ENCODE measurements at places on chromosomes 4 and X.

DNA sequence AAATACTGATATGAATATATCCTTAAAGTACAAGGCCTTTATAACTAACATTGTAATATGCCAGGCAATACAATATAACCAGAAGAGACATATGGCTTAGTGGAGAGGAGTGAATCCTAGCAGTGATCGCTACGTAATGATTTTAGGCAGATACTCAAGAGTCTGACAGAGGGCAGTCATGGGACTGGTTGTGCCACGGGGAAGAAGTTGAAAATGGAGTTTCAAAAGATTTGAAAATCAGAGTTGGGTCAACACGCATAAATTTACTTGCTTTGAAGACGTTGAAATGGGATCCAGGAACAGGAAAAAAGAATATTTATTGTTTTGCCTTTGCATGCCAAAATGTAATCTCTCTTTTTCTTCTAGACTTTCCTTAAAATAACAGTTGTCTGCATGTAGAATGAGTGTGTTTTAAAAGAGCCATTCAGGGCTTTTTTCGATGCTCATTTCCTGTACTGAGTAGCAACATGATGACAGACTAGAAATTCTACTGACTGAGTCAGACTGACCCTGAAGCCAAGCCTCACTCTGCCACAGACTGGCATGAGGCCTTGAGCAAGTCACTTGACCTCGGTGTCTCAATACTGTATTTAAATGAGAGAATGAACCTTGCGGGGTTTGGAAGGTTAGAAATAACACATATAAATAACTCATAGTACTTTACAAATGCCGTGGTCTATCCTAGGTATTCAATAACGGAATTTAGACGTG is 8.1 kb upstream of the SMS start:
- DNase-seq: peak; percentile 51

- DNase-seq: no peak
These were observed 42.5 kb upstream of the KCNIP4 start for GRCh38 chr4:21991050-21991449.

- no peak for DNase-seq
These were observed 27.1 kb upstream of the HGFAC start for GRCh38 chr4:3414421-3415279.

GRCh38 chr4:129738175-129738574 is 642.2 kb downstream of the C4orf33 start:
- DNase-seq: no peak

DNA sequence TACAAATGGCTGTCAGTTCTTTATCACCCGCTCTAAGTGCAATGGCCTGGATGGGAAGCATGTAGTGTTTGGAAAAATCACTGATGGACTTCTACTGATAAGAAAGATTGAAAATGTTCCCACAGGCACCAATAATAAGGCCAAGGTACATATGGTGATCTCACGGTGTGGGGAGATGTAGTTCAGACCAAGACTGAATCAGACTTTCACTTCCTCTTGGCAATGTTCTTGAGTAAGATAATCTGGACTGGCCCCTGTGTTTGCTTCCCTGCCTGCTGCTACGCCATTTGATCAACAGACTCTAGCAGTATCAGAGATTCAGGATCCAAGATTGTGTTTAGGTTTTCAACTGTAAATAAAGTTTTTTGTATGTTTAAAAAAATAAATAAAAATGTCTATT is 682.2 kb upstream of the AMOT start:
- DNase-seq: no peak

DNA sequence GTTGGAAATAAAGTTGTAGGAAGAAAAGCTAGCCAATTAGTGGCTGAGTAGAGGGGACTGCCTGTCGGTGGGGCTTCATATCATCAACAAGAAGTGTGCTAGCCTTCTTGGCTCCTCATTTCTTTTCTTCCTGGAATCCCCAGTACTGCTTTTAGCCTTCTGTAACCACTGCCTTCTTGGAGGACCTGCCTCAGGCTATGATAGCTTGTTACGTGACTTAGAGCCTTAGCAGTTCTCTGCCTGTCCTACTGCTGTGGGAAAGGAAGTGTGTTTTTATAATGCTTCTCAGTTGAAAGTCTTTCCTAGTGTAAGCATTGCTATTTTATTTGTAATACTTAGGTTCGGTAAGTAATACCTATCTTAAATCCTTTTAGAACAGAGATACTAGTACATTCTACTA is 61.9 kb downstream of the LARP1B start:
- no peak for DNase-seq

DNA sequence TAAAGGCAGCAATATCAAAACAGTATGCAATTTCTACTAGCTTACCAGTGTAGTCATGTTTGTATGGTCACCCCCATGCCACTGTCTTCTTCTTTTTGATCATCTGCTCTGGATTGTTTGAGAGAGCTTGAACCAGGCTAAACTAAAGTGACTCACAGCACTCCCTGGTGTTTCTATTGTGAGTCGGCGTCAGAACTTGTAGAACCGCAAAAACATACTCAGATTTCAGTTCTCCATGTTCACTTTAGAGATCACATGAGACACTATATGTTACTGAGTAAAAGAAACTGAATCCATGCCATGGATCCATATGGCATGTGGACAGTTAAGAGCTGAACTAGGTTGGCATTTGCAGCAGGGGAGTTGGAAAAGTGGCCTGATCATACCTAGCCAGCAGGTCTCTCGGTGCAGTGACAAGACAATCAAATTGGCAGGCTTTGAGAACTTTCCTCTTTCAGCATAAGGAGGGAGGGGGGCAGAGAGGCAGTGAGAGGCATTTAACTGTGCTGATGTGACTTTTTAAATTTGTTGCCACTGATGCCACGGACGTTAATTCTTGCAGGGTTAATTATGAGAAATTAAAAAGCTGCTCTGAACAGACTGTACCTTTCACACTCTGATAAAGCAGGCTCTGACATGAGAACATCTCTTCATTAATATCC is 88.4 kb downstream of the AFF2 start:
- no peak for DNase-seq

DNA sequence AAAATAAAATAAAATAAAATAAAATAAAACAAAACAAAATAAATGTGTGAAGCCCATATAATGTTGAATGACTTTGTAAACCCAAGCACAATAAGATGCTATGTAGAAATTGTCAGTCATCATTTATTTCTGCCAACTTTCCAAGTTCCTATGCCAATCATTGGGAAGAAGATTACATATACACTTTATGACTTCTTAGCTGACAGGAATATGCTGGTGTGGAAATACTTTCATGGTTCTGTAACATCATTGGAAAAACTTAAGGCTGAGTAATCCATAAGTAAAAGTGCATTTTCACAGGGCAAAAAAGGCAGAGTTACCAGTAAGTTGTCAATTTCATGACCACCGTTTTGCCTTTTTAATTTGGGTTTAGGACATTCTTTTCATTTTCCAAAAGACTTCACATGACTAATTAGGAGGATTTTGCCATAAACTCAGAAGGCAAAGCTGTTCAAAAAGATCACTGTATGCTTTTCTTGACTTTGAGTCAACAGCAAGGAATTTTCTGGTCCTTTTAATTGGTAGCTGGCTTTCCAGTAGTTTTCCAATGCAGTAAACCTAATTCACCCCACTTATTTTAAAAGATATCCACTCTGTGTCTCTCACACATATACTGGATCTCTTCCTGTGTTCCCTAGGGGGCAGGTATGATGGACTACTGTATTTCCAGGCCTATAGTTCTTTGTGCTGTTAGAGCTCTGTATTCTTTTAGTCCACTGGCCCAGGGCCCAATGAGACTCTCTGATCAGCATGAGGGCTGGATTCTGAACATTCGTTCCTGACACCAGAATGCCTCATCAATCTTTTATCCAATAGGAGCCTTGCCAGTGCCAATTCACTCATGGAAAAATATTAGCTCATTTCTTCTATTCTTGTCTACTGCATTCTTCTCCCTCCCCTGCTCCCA is 26.2 kb upstream of the SCRG1 start:
- peak; percentile 69 for DNase-seq

DNA sequence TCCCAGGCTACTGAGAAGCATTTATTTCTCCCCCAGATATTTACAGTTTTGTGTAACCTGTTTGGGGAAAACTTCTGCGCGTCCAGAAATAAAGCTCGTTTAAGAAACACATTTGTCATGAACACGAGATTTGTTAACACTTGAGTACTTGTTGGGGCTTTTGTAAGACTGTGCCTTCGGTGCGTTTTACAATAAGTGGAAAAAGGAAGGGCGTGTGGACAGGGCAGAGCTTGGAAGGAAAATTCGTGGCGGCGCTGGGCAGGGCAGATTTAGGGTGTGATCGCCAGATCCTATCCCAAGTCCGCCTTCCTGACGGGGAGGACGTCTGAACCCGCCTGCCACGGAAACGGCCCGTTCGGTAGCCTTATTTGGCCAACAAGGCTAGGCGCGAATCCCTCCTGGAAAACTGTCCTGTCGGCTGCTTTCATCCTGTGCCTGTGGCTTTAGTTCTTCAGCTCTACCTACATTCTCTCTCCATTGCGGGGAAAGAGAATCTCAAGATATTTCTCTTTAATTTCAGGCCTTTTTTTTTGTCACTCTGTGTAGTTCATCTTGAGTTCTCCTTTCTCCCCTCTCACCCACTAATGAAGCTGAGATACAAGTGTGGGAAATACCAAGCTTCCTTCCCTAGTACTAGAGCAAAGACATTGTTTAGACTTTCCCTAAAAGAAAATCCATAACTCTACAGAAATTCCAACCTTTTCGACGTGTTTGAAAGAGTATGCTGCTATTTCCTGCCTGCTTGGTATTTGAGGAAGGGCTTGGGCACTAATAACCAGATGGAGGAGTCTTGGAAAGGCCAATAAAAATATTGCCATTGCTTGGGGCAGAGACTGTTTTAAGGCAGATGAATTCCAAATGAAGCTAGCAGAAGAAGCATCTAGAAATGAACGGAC is 982 bp downstream of the PDLIM5 start:
- peak; percentile 35 for DNase-seq

GRCh38 chr4:124090021-124090420 is 622.5 kb downstream of the ANKRD50 start:
- no peak for DNase-seq

- DNase-seq: no peak
These were observed 148.0 kb upstream of the NPY2R start for GRCh38 chr4:155060419-155060818.

DNA sequence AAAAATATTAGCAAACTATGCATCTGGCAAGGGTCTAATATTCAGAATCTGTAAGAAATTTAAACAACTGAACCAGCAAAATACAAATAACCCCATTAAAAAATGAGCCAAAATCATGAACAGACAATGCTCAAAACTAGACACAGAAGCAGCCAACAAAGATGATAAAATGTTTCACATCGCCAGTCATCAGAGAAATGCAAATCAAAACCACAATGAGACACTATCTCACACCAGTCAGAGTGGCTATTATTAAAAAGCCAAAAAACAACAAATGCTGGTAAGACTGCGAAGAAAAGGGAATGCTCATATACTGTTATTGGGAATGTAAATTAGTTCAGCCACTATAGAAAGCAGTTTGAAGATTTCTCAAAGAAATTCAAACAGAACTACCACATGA is 201.3 kb upstream of the CPEB2 start:
- no peak for DNase-seq

GRCh38 chr4:107913283-107913899 is 18.0 kb upstream of the CYP2U1 start:
- peak; percentile 16 for DNase-seq

DNA sequence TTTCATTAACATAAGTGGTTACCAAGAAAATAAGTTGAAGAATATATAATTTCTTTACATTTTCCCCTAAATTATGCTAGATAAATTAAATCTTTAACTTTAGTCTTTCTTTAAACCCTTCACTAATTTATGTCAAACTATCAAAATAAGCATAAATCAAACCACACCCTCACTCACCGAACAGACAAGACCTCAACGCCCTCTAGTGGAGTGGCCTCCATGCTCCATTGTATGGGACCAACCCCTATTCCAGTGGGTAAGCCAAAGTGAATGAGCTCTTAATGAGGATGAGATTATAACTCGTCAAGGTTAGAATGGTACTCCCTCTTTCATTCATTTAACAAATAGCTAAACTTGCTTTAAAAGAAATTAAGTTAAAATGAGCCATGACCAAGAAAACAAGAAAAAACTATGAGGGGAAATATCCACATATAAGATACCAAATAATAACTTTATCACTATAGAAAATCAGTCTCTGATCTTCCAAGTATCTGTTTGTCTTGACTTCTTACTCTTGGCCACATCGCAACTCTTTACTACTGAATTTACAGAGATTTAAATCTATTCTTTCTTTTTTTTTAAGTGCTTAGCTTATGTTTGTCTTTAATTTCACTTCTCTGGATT is 15.6 kb upstream of the BBS12 start:
- DNase-seq: no peak

GRCh38 chrX:68421636-68422035 is 11.7 kb downstream of the OPHN1 start:
- no peak for DNase-seq

DNA sequence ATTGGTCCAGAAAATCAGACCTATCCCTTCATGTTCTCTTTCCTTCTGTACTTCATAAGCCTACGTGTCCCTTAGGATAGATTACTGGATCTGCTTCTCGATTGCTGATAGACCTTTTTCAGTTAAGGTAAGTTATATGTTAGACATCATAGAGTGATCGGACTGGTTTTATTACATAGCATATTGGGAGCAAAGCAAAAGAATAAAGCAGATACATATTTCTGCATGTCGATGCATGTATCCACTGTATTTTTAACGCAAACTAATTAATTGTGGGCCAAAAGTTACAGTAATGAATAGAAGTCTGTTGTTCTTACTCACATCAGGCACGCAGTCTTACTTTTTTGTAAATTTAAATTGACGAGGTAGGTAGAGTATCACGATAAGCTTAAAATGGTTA is 106.4 kb downstream of the SLIT2 start:
- no peak for DNase-seq

DNA sequence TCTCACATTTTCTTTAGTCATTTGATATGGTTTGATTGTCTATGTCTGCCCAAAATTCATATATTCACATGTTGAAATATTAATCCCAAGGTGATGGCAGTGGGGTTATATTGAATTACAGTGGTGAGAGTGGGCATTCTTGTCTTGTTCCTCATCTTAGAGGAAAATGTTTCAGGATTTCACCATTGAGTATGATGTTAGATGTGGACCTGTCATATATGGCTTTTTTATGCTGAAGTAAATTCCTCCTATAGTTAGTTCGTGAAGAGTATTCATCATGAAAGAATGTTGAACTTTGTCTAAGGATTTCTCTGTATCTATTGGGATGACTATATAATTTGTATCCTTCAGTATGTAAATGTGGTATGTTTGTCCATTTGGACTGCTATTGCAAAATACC is 512.3 kb upstream of the EPHA5 start:
- peak; percentile 4 for DNase-seq

GRCh38 chrX:2710041-2710840 is 19.1 kb downstream of the CD99 start:
- no peak for DNase-seq

- DNase-seq: peak; percentile 59
These were observed 126.3 kb downstream of the RAPGEF2 start for GRCh38 chr4:159229164-159229563.

GRCh38 chrX:71482228-71482958 is 50.5 kb upstream of the OGT start:
- no peak for DNase-seq

Data from fibroblast of skin of left biceps (primary cell).